ENCODE measurements at places on chromosomes 5 and 9. TPM values are rescaled to one million over a fixed set of nuclear protein-coding genes. Genes with fewer than 3 reads are reported as not detected.
A peak's percentile ranks its signal among the peaks of the same experiment; 100 is the strongest.

NPR3 gene
- 0.33 TPM for total RNA-seq

NTNG2 gene
- 7.9 TPM for total RNA-seq

SPATA31D3 gene
- total RNA-seq: not detected

DNA sequence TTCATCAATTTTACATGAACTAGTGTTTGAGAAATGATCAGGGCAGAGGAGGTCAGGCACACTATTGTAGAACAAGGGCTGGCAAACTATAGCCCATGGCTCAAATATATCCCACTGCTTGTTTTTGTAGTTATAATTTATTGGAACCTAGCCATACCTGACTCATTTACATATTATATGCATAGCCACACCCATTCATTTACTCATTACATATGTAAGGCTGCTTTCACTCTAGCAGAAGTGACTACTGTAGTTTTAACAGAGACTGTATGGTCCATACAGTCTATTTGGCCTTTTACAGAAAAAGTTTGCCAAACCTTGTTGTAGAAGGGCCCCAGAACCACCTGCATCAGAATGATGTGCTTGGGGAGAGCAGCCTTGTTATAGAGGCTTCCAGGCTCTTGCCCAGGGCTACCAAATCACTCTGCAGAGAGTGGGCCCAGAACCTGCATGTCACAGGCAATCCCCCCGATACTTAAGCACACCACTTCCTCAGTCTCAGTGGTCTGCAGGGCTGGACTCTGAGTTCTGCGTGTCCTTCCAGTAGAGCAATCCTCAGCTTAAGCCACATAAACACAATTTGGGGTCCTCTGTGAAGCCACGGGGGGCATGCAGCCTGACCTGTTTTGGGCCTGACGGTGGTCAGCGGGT lies 6.7 kb downstream of the ANKS6 start:
- DNase-seq: no peak

GRCh38 chr5:52728686-52729085 lies 59.0 kb upstream of the ITGA1 start:
- DNase-seq: no peak

DNA sequence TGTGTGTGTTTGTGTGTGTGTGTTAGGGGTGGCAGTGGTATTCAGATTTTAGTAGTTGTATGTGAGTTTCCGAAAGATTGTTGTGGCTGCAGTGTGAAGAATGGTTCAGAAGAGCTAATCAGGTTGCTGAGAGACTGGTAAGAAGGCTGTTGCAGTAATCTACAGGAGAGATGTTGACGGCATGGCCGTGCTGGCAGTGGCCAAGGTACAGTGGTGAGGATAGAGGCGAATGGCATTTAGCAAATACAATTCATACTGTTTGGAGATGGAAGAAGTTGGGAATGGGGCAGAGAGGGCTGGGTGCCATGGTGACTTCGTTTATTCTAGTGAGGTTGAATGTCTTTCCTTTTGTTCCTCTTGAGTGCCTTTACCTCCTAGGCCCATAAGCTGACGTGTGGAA lies 77.5 kb upstream of the SPATA31D4 start:
- DNase-seq: no peak

GRCh38 chr9:114742947-114743346 lies 61.0 kb upstream of the TEX48 start:
- no peak for DNase-seq

- DNase-seq: no peak
Measured at GRCh38 chr5:74179701-74180100, 460.8 kb downstream of the ENC1 start.

SLC6A7 gene
- total RNA-seq: not detected

- no peak for DNase-seq
Measured at GRCh38 chr9:103304797-103305196, 309.7 kb downstream of the CYLC2 start.

- DNase-seq: peak; percentile 51
Measured at GRCh38 chr5:14628346-14628745, 36.2 kb upstream of the OTULIN start.

DNA sequence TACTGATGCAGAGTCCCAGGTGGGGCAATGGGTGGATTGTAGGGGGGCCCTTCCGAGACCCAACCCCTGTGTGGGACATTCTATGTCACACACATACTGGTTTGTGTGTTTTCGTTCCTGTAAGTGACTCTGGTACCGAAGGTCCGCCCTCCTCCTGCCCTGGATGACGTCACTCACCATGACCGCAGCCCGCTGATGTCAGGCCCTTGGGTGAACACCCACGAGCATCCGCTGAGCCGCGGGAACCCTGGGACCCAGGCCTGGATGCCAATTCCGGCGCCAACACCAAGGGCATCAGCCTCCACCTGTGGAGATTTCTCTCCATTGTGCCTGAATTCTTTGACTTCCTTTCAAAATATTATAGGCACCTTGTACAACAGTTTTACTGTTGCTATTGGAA lies 184.3 kb downstream of the MTRR start:
- no peak for DNase-seq

MVB12B gene
- 12.6 TPM for total RNA-seq

STX17 gene
- 33.5 TPM for total RNA-seq

PRR16 gene
- total RNA-seq: not detected

ST6GALNAC4 gene
- 30.3 TPM for total RNA-seq

DNA sequence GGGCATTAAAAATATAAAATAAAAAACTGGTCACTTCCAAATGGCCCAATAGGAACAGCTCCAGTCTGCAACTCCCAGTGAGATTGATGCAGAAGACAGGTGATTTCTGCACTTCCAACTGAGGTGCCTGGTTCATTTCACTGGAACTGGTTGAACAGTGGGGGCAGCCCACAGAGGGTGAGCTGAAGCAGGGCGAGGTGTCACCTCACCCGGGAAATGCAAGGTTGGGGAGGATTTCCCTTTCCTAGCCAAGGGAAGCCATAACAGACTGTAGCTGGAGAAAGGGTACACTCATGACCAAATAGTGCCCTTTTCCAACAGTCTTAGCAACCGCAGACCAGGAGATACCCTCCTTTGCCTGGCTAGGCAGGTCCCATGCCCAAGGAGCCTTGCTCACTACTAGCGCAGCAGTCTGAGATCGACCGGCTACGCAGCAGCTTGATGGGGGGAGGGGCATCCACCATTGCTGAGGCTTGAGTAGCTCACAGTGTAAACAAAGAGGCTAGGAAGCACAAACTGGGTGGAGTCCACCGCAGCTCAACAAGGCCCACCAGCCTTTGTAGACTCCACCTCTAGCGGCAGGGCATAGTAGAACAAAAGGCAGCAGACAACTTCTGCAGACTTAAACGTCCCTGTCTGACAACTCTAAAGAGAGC lies 12.7 kb downstream of the RLN1 start:
- DNase-seq: peak; percentile 37

DNA sequence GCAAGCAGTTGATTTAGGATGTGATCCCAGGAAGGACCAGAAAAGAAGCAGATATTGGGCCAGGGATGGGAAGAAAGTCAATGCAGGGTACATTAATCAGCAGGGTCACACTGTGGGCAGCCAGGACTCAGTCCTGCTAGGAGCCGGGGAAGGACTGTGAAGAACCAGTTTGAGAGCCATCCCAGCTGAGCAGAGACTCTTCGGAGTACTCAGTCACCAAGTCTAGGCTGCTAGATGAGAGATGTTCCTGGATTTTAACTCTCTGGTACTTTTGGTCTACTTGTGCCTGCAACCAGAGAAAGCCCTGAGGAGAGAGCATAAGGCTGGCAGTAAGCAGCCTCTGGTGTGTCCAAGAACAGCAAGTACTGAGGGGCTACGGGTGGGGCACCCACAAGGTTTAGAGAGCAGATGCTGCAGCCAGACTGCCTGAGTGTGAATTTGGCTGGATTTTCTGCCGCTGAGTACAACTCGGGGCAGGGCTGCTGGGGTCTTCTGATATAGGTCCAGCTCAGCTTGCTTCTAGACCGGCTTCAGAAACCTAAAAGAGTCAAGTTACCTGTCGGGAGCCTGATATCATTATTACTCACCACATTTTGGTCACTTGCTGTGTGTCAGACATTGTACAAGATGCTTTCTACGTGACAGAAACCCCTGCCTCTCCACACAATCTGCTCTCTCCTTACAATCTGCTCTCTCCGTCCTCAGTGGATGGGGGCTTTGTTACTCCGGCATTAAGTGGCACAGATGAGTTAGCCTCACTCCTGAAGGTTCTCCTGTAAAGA lies 250.2 kb upstream of the GAS1 start:
- no peak for DNase-seq

ORM1 gene
- total RNA-seq: not detected

SLC6A19 gene
- not detected for total RNA-seq

PIP5K1B gene
- 1.8 TPM for total RNA-seq
